Central memory CD8-positive, alpha-beta T cell (primary cell): ENCODE measurements at places on chromosomes 13 and 19.

- no peak for DNase-seq
These were observed 1410.1 kb upstream of the ATXN8OS start for GRCh38 chr13:68697551-68697950.

- DNase-seq, result no peak
These were observed 104.6 kb upstream of the RAP2A start for GRCh38 chr13:97329331-97329730.

DNA sequence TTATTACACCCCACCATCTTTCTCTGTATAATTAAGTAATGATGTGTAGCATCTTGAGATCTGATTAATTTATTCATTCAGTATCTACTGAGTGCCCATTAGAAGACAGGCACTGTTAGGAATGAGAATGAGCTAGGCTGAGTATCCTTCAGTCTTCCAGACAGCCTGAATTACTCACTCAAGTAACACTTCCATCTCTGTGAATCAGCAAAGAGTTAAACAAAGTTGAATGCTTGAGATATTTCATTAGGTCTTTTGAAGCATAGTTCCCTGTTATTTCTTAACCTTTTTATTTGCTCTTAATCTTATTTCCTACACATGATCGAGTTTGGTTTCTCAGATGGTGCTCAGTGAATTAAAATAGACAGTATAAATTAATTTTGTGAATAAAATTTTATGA lies 413.7 kb downstream of the DCT start:
- DNase-seq, result no peak

- no peak for DNase-seq
These were observed 270.0 kb downstream of the SLITRK6 start for GRCh38 chr13:85529218-85529594.

DNA sequence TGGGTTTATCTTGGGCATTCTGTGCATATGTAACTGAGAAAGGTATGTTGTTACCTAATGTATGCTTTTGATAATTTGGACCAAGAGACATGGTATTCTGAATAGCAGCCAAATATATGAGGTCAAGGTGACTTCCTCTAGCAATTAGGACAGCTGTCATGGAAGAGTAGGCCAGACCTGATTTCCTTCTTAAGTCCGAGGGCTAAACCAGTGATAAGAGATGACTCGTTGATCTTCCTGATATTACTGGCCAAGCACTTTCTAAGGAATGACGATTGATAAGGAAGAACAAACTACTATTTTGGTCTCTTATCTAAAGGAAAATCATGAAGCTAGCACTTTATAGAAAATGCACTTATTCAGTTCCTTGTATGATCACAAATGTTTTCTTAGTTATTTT lies 42.7 kb downstream of the ARHGAP35 start:
- no peak for DNase-seq

DNA sequence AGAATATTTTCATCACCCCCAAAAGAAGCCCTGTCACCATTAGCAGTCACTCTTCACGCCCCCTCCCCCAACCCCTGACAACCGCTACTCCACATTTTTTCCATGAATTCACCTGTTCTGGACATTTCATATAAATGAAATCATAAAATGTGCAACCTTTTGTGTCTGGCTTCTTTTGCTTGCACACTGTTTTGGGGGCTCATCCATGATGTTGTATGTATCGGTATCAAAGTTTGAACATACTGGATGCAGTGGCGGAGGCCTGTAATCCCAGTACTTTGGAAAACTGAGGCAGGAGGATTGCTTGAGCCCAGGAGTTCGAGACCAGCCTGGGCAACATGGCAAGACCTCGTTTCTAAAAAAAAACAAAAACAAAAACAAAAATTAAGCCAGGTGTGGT lies 7.2 kb downstream of the GADD45B start:
- DNase-seq, result no peak

GRCh38 chr19:47107202-47107952 lies 6.2 kb downstream of the ZC3H4 start:
- DNase-seq, result no peak

DNA sequence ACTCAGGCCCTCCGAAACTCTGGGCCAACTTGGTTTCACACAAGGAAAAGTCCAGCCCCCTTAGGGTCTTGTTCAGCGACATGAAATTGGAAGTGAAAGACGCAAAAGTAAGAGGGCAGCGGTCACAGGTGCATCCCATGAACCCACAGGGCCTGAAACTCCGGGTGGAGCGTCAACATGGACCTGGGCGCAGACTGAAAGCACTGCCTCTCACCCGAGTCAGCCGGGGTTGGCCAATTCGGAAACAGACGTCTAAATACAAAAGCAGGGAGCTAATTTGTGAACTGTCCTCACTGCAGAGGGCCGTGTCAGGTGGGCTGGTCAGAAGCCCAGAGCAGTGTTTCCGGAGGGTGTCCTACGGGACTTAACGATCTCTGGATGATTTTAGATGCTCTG lies 26.7 kb downstream of the ADPRHL1 start:
- DNase-seq, result no peak

DNA sequence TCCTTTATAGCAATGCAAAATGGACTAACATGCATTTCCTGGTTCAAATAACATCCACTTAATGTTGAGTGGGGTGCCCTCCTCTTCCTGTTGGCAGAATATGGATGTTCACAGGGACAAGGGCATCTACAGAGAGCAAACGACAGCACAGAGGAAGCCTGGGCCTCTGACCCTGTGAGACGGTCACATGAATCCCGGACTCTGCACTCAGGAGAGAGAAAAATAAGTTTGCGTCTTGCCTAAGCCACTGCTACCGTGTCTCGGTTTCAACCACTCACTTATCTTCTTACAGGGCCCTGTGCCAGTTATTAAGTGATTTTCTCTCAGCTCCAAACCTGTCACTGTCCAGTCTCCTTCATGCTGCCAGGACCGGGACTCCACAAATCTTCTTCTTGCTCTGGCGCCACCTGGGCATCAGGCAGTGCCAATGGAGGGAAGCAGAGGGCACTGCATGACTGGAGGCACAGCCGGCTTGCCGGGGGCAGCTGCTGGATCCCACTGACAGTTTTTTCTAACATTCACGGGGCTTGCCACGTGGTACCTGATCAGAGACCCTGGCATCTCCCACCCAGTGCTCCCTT lies 11.8 kb downstream of the LIG1 start:
- no peak for DNase-seq

- DNase-seq, result no peak
These were observed 46.4 kb downstream of the GGACT start for GRCh38 chr13:100541897-100542825.

DNA sequence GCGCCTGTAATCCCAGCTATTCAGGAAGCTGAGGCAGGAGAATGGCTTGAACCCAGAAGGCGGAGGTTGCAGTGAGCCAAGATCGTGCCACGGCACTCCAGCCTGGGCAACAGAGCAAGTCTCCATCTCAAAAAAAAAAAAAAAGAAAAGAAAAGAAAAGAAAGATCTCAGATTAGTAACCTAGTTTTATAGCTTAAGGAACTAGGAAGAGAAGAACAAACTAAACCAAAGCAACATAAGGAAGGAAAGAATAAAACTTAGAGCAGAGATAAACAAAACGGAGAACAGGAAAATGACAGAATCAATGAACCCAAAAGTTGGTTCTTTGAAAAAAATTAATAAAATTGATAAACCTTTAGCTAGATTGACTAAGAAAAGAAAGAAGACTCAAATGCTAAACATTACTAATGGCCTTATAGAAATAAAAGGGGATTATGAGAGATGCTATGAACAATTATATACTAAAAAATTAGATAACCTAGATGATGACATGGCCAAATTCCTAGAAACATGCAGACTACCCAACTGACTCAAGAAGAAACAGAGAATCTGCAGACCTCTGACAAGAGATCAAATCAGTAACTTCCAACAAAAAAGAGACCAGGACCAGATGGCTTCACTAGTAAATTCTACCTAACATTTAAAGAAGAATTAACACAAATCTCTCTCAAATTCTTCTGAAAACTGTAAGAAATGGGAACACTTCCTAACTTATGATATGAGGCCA lies 68.2 kb downstream of the CDADC1 start:
- no peak for DNase-seq

DNA sequence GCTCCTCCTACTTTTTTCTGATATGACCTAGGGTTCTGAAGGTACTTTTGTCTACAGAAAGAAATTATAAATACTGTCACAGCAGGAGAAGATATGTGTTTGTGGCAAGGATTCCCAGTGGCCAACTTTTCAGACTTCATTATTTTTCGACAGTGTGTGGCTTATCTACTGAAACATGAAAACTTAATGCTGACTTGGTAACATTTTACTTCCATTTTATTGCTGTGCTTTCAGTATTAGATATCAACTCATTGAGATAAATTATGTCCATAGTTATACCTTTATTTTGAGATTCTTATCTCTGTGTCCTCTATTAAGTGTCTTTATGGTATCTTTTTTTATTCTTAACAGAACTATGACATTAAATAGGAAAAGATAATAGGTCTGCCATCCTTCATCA lies 700.0 kb downstream of the PCDH9 start:
- no peak for DNase-seq

GRCh38 chr13:45102136-45102507 lies 18.2 kb upstream of the GTF2F2 start:
- DNase-seq, result no peak

DNA sequence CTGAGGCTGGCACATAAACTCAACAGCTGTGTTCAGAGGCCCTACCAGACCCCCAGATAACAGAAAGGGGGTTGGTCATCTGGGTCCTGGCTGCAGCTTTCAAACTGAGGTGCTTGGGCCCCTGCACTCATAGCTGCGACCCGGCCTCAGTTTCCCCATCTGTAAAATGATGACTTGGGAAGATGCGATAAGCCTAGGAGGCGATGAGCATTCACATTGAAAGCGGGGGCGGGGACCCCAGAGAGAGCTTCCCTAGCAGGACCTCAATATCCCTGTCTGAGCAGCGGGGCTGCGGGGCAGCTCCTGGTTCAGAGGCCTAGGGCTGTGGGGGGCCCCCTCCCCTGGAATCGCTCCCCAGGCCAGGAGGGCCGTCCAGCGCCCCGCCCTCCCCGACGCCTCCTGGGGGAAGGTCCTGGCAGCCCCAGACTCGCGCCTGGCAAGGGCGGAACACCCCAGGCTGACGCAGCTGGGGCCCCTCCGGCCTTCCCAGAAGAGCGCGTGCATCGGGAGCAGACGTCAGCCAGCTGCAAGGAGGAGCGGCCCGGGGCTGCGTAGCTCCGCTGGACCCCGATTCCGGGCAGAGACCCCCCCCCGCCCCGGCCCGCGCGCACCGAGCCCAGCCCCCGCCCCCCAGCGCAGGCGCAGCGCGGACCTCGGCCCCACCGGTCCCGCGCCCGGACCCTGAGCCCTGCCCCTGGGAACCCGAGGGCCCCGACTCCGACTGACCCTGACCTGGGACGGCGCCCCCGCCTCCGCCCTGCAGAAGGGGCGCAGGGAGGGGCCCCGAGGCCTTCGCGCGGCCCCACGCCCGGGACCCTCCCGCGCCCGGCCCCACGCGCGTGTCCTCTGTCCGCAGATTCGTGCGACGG lies 3.5 kb downstream of the FSTL3 start:
- DNase-seq, result no peak

GRCh38 chr13:50915565-50915964 lies 6.0 kb downstream of the RNASEH2B start:
- no peak for DNase-seq

DNA sequence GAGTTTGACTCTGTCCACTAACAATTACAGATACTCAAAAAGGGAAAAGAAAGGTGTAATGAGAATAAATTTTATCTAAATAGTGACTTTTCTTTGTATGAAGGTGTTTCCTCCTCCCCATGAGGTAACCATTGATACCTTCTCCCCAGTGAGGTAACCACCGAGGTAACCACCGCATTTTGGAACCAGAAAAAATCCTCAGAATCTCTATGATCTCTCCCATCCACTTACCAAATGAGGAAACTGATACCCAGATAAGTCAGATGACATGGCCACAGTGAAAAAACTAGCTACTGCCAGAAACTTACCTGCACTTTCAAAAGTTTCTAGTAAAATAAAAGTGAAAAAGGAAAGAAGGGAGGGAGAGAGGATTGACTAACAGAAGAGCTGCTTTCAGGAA lies 124.0 kb upstream of the FNDC3A start:
- DNase-seq, result no peak

- DNase-seq, result no peak
These were observed 3.0 kb upstream of the ZNF136 start for GRCh38 chr19:12159773-12160414.

- no peak for DNase-seq
These were observed 29.1 kb downstream of the CERS4 start for GRCh38 chr19:8238251-8238650.

DNA sequence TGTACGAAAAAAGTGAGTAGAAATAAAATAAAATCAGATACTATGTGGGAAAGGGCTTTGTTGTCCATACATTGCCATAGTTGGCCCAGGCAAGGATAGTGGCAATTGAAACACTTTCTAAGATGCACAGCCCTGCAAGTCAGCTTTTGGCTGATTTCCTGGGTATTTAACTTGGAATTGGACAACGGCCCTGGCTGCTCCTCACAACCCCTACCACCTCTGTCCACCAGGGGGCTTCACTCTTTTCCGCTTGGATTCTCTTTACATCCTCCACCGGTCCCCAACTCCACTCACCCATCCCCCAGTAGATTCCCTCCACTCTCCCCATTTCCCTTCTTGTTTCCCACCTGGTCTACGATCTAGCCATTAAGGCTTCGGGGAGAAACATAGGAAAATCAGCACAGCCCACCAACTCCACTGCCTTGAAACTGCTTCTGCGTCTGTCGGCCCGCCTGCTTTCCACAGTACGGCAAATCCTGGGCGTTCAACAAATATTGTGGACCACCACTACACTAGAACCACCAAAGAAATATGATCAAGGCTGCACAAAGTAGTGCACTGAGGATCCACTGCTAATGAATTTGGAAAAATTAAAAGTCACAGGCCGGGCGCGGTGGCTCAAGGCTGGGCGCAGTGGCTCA lies 48.6 kb upstream of the GTF3A start:
- DNase-seq, result peak; percentile 28

- DNase-seq, result no peak
These were observed 66.4 kb downstream of the DCT start for GRCh38 chr13:94412870-94413597.

DNA sequence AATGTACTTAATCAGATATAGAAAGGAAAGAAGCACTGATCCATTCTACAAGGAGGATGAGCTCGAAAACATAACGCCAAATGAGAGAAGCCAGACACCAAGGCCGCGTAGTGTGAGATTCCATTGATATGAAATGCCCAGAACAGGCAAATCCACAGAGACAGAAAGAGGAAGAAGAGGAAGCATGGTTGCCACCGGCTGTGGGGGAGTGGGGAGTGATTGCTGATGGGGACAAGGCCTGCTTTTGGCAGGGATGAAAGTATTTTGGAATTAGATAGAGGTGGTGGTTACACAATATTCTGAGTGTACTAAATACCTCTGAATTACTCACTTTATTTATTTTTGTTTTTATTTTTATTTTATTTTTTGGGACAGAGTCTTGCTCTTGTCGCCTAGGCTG lies 50.2 kb upstream of the KLF2 start:
- DNase-seq, result no peak

- DNase-seq, result no peak
These were observed 72.8 kb downstream of the GNG7 start for GRCh38 chr19:2629491-2630351.

- no peak for DNase-seq
These were observed 3.1 kb downstream of the ARHGEF18 start for GRCh38 chr19:7351861-7352260.

- no peak for DNase-seq
These were observed 7.1 kb downstream of the LDLR start for GRCh38 chr19:11096210-11096841.

- DNase-seq, result no peak
These were observed 5.1 kb upstream of the COMP start for GRCh38 chr19:18796239-18796638.

GRCh38 chr13:76790980-76791819 lies 95.0 kb downstream of the KCTD12 start:
- DNase-seq, result no peak
